ENCODE measurements at places on chromosomes 13 and 19.

DNA sequence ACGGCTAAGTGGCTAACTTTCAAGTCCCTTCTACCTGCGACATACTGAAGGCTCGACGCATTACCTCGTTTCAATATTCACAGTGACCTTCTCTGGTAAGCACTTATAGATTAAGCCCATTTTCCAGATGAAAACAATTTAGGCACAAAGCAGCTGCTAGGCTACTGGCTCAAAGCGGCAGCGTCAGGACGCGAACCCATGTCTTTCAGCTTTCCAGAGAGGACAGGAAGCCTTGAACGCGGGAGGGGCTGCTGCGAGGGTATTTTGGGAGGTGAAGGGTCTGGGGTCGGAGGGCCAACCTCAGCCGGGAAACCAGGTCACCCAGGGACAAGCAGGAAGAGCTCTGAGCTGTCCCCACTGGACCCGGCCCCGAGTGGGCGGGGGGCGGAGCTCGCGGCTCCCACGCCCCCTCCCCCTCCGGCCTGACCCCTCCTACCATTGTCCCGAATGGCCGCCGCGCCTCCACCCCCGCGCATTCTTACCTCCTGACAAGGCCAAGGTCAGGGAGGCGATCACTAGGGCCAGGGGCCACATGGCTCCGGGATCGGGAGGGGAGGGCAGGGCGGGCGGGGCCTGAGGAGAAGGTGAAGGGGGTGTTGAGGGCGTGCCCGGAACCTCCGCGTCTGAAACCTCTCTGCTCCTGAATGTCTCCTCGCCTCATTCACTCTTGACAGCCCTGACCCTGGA lies at the start of gene KLK13:
Gene KLK13 (minus strand): TSS at position 559 of the 687 bp plus-strand sequence. CDS start 25 bp downstream, at position 534.
- DNase-seq, result no peak

- no peak for DNase-seq
Observed at GRCh38 chr13:32830336-32831031, 185.7 kb upstream of the KL start.

- DNase-seq, result no peak
Observed at GRCh38 chr19:23771761-23772674, 13.3 kb upstream of the ZNF681 start.

DNA sequence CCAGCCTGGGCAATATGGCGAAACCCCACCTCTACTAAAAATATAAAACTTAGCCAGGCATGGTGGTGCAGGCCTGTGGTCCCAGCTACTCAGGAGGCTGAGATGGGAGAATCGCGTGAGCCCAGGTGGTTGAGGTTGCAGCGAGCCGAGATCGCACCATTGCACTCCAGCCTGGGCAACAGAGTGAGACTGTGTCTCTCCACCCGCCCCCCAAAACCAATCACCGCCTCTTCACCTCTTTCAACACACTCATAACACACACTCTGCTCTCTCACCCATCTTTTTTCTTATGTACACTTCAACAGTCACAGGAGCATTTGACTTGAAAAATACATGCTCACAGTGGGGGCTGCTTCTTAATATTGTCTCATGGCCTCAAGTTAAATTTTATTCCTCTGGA lies 76.8 kb downstream of the ESD start:
- peak; percentile 22 for DNase-seq

GRCh38 chr13:96581741-96582140 lies 412.5 kb downstream of the OXGR1 start:
- no peak for DNase-seq

GRCh38 chr13:43662976-43663375 lies 123.8 kb downstream of the ENOX1 start:
- no peak for DNase-seq

DNA sequence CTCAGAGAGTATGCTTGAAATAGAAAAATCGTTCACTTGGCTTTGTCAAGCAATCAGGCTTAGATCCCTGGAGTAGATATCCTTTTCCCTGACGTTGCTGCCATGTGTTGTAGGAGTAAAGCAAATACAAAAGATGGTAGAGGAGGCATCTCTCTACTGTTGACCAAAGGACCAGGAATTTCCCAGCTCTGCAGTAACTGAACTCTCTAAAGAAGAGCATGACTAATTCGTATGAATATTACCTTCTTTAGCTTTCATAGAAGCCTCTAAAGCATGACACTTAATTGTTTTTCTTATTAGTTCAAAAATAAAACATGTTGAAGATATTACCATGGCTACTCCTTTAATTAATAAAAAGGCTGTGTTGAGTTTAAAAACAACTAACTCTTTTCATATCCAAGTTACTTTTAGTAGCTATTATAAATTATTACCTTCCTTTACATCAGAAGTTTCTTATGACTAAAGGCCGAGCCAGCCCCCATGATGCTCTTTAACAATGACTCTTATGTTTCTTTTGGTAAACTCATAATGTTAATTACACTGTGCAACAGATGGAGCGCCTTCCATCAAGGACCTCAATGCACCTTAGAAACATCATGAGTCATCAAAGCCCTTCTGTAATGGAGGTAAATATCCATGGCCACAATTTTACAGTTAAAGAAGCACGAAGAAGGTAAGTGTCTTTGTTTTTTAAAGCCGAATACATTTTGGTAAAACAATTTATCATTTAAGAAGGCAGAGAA lies 352.4 kb downstream of the KLF5 start:
- DNase-seq, result no peak

GRCh38 chr13:99969919-99970650 lies 1.5 kb downstream of the ZIC5 start:
- no peak for DNase-seq

DNA sequence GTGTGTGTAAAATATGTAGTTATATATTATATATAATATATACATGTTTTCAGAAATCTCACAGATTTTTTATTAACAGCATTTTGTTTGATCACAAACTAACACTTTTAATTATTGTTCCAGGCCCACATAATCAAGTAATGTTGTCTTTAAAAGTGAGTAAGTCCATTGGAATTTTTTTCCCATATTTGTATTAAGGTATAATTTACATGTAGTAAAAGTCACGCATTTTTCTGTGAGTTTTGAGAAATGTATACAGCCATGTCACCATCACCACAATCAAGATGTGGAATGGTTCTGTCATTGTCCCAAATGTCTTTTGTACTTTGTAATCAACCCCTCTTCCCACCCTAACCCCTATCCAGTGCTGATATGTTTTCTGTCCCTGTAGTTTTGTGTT lies 120.0 kb upstream of the RFC3 start:
- DNase-seq, result no peak

- DNase-seq, result no peak
Observed at GRCh38 chr13:53060840-53061490, 32.4 kb downstream of the OLFM4 start.

GRCh38 chr13:87128491-87128890 lies 542.7 kb upstream of the SLITRK5 start:
- DNase-seq, result no peak

DNA sequence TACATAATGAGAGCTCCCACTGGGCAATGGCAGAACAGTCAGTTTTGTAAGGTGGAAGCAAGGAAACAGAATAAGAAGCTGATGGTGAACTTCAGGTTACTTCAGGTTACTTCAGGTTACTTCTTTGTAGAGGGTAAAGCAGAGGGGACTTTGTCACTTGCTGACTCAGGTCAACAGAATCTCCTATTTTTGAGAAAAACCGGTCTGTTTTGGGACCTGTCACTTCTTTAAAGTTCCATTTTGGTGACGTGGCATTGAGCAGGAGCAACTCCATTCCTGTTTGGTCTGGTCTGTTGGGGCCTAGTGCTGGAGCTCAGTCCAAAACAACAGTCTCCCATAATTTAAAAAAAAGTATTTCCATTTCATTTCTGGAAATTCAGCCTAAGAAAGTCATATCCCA lies 29.7 kb downstream of the ATP11A start:
- DNase-seq, result no peak

DNA sequence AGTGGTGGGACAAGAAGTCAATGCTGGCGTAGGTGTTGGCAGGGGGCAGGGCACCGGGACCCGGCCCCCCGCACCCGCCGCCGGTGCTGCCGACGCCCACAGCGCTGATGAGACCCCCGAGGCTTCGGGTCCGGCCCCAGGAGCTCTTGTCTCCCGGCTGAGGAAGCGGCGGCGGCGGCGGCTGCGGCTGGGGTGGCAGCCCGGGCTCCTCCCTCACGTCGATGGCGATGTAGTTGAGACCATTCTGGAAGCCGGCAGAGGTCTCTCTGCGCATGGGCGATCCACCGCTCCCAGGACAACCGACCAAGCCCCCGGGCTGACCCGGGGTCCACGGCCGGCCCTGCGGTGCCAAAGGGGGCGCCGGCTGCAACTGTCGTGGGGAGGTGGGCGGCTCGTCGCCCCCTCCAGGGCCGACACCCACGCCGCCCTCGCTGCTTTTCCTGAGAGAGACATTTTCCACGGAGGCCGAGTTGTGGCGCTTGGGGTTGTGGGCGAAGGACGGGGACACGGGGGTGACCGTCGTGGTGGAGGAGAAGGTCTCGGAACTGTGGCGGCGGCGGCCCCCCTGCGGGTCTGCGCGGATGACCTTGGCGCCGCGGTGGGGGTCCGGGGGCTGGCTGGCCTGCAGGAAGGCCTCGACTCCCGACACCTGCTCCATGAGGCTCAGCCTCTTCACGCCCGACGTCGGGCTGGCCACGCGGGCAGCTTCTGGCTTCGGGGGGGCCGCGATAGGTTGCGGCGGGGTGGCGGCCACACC lies 4.1 kb downstream of the IRS2 start:
- no peak for DNase-seq

GRCh38 chr19:49425922-49426592 lies 869 bp downstream of the GFY start:
- DNase-seq, result no peak

GRCh38 chr13:109568339-109568818 lies 218.0 kb downstream of the IRS2 start:
- no peak for DNase-seq

DNA sequence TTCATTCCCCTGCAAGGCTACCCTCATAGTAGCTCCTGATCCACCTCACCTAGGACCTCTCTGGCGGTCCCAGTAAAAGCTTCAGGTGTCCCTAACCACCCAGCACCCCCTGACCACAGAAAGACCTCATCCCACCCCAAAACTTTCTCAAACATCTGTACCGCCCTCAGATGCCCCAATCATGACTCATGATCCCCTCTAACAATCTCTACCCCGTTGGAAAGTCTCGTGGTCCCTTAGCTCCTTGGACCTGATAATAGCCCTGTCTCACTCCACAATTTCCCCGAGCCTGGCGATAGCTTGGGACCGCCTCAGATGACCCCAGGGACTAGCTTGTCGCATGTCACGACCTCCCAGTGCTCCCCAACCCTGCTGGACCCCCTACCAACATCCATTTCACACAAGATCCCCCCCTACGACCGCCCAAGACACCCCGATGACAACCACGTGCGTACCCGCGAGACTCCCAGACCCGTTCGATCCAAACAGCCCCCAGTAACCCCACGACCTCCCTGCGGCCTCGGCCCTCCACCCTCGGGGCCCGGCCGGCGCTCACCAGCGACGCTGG lies 450 bp downstream of the NDUFA11 start:
- no peak for DNase-seq

DNA sequence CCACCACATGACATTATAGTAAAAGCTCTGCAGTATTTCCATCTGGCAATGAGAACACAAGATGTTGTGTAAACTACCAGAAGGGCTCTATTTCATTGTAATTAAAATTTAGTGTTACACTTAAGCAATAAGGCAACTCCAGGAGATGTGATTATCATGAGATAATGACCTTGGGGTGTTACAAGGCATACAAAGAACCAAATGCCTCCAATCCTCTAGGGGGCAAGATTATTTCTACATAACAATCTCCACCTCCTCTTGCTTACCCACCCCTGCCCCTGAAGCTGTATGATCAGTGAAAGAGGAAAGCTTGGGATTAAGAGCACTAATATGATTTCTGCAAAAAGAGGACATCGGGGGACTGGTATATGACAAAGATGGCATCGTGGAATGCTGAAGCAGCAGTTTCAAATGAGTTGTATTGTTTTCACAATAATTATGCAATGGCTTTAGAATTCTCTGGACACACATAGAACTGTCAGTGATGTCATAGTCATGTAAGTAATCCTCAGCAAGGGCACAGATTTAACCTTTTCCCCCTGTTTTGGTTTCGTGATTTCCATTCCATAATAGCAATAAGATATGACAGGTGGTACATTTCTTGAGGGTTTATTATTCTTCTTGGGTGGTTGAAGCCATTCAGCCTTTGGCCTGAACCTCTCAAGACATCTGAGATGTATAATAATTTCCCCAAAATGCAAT lies 295.3 kb downstream of the MZT1 start:
- no peak for DNase-seq

DNA sequence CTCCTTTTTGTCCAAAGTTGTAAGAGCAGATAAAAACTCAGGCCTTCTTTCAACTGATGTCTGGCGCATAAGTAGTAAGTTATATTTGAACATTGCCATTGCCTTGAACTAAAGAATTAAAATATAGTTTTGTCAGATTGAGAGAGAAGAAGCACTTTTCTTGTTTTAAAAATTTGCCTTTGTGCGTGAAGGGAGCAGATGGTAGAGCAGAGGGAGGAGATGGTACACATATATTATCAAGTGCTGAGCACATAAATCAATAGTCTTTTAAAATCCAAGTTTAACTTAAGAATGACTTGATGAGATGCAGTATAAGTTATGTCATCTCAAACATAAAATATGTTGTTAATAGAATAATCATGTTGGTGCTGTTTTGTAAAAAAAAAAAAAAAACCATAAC lies 504.6 kb upstream of the KLHL1 start:
- no peak for DNase-seq

All from GM12864 (cell line).